ENCODE measurements at places on chromosomes 13 and 19. TPM values are rescaled to one million over a fixed set of nuclear protein-coding genes. Genes with fewer than 3 reads are reported as not detected.

STARD13 gene
- 2.0 TPM for total RNA-seq

DNA sequence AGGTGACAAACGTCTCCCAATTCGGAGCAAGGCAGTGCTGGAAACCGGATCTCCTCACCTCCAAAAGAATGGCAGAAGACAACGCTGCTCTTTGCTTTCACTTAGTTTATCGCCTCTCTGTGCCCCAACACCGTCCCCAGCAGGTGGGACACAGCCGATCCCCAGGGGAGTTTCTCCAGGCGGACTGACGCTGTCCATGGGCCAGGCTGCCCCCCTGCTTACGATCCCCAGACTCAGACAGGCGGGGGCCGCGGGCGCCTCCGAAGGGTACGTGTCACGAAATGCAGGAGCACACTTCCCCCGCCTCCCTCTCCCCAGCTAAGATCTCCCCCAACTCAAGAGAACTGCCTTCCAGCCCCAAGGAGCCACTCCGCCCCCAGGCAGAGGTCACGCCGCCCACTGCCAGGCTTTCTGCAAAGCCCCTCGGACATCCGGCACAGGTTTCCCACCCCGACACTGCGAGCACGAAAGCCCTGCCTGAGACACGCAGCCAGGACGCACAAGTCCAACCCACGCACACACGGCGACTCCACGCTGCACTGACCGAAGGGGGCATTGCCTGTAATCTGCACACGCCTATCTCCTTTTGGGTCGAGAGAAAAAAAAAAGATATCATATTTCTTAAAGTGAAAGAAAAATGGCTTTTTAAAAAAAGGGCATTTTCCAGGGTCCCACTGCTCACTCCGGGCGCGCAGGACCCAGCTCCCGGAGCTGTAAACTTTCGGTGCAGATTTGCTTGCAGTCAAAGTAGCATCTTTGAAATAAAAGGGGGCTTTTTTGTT lies 2.0 kb downstream of the SPRY2 start:
- DNase-seq: no peak

DNA sequence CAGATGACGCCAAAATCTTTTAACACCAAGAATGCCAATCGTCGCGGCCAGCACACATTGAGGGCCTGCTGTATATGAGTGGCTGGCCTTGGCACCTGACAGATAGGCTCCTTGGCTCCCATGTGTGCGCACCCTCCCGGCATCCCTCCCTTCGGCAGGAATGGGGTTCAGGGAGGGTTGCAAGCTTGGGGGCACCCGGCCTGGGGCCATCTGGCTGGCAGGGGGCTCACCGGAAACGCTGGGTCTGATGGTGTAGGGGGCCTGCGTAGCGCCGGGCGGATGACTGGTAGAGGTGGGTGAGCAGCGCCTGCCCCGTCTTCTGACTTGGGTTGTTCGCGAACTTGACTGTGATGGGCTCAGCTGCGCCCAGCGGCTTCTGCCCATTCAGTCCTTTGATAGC lies 22.4 kb downstream of the PRKCSH start:
- no peak for DNase-seq

- no peak for DNase-seq
Measured at GRCh38 chr19:55620410-55621204, 3.8 kb downstream of the ZNF784 start.

DNA sequence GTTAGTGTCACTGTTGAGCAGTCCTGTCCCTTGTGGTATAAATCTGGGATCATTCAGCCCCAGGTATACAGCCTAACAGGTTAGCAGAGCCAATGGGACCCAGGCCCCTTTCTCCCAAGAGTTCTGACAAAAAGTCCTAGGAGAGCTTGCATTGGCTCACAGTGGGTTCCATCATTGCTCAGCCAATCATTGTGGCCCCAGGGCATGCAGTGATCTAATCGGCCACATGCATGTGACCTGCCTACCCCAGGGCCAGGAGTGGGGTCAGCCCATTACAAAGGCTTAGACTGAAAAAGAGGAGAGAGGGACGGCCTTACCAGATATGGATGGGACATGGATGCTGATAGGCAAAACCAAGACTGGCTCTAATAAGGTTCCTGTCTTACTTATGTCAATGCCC lies 41.1 kb downstream of the SPTBN4 start:
- DNase-seq: no peak
